Left lobe of liver (tissue), 2 donors: ENCODE measurements at places on chromosomes 6 and 20. TPM values are rescaled to one million over a fixed set of nuclear protein-coding genes. Genes with fewer than 3 reads are reported as not detected.

DNA sequence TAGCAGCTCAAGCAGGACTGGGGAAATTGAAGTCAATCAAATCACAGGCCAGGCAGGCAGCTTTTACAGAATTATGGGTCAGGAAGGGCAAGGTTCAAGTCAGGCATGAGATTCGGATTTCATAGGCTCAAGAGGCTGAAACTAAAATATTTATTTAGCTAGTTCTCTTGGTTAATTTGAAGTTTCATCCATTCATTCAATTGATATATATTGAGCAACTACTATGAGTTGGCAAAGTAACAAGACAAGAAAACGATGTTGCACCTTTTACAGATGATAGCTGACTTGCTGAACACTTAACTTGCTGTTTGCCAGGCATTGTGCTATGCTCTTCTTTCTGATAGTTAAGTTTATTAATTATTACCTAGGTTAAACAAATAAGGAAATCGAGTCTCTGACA lies 20.5 kb upstream of the ASCC3 start:
- DNase-seq = peak; percentile 54

DNA sequence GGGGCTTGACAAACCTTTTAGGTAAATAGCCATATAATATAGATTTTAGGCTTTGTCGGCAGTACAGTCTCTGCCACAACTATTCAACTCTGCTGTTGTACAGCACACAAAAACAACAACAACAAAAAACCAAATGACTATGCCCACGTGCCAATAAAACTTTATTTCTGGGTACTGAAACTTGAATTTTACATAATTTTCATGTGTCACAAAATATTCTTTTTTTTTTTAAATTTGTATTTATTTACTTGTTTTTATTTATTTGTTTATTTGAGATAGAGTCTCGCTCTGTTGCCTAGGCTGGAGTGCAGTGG lies 34.8 kb upstream of the B4GALT5 start:
- no peak for DNase-seq

GRCh38 chr6:143964674-143965081 lies 43.4 kb downstream of the PLAGL1 start:
- no peak for DNase-seq

- DNase-seq = no peak
Observed at GRCh38 chr6:152474354-152474753, 162.8 kb downstream of the SYNE1 start.

DNA sequence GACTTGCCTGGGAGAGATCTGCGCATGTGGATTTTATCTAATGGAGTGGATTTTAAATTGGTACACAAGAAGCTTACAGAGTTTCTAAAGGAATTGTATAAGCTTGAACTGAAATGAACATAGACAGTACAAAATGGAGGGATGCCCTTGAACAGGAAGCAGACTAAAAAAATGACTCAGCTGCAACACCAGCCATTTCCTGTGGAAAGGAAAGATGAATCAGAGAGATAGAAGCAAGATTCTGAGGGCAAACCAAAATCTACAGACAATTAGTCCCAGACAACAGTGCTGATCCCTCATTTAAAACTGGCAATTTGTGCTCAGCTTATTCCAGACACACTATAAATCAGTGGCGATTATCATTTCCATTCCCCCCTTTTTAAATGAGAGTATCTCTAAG lies 114.6 kb upstream of the TCF21 start:
- no peak for DNase-seq

- DNase-seq = no peak
Observed at GRCh38 chr6:105566503-105566902, 163.6 kb upstream of the PREP start.

DNA sequence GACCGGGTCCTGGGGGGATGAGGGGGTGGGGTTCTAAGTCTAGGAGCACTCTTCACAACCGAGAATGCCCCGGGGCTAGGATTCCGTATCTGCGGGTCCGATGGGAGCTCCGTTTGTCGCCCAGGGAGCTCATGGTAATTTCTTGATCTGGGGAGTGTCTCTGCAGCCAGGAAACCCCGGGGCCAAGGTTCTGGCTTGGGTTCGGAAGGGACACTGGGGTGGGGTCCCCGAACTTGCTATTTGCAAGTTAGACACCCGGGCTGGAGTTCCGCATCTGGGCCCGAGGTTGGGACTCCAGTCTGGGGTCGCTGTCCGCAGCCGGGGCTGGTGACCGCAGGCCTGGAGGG lies 397 bp downstream of the PEDS1 start:
- no peak for DNase-seq

Gene SEL1L2
- total RNA-seq = not detected

Gene MOXD1
- total RNA-seq = 0.28 TPM

GRCh38 chr6:158894193-158894592 lies 75.0 kb upstream of the EZR start:
- DNase-seq = no peak

Gene TTLL9
- total RNA-seq = not detected

Gene CALHM4
- total RNA-seq = not detected

DNA sequence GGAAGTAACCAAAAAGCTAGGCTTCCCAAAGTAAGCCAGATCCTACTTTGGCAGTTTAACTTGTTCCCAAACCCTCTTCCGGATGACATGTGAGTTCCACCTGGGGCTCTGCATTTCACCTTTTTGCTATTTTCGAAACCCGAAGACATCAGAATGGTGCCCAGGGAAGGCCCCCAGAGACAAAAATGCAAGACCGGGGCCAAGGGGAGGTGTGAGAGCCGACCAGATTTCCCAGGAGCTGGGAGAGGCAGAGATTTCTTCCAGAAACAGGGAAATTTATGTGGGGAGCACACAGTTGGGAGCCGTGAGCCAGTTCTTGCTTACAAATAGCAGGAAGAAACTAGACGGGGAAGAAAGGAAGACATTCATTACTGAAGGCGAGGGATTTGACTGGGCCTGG lies 209.7 kb downstream of the ZNF217 start:
- no peak for DNase-seq

Gene DACT2
- 1.5 TPM for total RNA-seq

- DNase-seq = no peak
Observed at GRCh38 chr6:159082039-159082815, 37.4 kb upstream of the TAGAP start.

DNA sequence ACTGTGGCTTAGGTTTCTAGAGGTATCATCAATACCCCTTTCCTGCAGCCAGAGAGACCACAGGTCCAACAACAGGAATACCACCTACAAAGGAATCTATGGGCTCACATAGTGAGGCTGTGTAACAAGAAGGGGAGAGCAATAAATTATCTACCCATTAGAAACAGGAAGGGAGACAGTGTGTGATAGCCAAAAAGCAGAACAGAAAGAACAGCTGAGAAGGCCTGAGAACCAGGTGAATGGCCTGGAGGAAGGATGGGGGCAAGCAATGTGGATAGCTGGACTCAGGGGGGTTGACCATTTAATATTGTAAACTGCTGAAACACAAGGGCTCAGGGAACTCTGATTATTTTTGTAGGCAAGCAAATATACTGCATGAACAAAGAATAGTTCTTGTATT lies 628.2 kb downstream of the COL12A1 start:
- no peak for DNase-seq

DNA sequence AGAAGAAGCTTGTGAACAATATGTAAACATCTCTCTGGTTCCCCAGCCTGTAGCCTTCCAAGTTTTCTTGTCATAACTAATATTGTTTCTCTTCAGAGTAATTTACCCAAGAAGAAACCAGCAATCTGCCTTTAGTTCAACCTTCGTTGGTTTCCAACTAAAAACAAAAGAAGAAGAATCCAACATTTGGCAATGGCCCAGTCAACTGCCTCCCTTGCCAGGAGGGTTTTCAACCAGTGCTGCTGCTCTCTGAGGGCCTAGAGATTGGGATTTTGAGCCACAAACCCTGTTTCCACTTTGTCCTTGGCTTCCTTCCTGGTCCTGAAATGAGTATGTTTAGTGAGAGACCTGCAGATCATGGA lies 395.8 kb upstream of the CNR1 start:
- DNase-seq = no peak

Gene CPNE5
- 0.25 TPM for total RNA-seq

Gene ANKEF1
- total RNA-seq = 5.0 TPM

Gene MICB
- total RNA-seq = 0.78 TPM
